Amygdala (tissue), 56 donors: ENCODE measurements at places on chromosomes 12 and 14.

DNA sequence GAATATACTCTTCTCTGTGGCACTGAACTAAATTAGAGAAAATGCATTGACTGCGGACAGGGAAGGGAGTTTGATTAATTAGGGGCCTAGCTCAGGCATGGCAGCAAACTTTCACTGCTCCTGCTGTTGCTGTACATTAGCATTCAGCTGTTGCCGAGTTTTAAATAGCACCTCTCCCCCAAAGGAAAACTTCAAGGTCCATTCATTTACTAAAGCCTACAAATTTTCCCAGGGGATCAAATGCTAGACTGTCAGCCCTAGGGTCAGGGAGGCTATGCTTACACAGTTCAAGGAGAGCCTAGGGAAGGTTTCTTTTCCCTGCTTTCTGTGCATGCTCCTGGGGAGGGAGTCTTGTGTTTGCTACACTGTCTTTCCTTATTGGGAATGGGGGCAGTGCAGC is 60.0 kb upstream of the GZMB start:
- no peak for DNase-seq

DNA sequence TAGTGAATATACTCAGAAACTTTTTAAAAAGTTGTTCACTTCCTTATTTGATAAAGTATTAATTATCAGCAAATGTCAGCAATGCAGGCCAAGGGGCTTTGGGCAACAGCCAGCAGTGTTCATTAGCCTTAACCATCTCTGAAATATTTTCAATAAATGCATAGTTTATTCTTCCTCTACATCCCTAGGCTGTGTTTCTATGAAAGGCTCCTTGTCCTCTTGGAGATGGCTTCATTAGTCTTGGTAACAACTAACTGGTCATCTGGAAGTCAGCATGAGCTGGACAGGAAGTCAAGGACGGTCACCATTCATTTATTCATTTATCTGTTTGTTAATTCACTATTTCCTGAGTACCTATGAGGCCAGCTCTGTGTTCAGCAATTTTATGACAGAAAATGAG is 124.0 kb upstream of the TMEM132D start:
- no peak for DNase-seq

- DNase-seq, result no peak
Measured at GRCh38 chr14:74500417-74501134, 7.0 kb downstream of the ISCA2 start.

DNA sequence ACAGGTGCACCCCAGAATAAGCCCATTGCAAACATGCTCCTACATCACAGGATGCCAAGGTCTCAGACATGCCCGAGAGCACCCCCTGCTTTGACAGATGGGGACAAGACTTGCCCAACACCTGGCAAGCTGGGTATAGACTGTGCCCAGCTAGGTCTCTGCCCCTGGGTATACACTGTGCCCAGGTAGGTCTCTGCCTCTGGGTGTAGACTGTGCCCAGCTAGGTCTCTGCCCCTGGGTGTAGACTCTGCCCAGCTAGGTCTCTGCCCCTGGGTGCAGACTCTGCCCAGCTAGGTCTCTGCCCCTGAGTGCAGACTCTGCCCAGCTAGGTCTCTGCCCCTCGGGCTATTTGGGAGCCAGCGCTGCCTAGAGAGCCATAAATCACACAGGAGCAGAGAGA is 85.9 kb downstream of the CCDC88C start:
- no peak for DNase-seq

- DNase-seq, result no peak
Measured at GRCh38 chr12:4280351-4281163, 7.0 kb downstream of the CCND2 start.

GRCh38 chr12:119208626-119209061 is 29.9 kb downstream of the HSPB8 start:
- peak; percentile 63 for DNase-seq

- DNase-seq, result no peak
Measured at GRCh38 chr12:91565246-91565645, 382.6 kb upstream of the DCN start.

DNA sequence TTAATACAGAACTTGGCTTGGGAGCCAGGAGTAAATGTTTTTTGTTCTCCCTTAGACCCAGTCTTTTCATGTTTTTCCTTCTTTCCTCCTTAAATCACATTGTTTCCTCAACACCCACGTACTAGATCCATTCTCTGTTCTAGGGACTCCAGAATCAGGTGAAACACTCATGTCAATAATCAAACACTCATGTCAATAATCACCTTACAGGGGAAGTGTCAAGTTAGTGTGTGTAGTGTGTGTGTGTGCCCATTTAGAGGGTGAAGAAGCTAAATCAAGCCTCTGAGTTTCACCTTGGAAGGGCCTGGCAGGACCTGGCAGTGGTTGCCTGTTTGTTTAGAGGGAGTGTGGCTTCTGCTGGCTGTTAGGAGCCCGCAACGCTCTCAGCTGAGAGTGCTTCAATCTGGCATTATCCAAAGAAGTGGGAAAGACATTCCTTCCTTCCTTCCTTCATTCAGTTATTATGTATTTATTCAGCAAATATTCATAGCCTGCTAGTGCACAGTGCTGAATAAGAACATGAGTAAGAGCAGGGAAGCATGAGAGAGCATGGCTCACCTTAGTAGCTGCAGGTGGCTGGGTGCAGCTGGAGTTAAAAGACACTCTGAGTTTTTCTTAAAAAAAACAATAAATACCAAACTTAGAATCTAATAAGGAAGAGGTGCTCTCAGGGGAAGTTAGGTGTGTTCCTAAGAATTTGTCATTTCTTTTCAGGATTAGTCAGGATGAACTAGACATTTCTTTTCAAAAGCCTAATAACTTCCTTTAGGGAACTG is 17.6 kb upstream of the EID3 start:
- no peak for DNase-seq

- DNase-seq, result no peak
Measured at GRCh38 chr12:110373025-110373424, 30.5 kb downstream of the ANAPC7 start.

DNA sequence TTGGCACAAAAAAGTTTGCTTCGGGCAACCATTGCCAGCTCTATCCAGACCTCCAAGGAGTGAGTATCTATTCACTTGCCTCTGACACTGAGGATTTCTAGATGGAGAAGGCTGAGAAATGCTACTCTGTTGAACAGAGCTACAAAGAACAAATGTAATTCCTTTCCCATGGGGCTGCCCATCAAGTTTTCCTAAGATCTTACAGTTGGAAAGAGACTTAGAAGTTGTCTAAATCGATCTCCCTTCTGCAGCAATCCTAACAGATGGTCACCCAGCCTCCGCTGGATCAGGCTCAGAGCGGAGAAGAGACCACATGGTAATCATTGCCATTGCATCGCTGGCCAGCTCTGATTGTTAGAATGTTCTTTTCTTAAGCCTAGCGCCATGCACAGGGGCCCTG is 110.1 kb upstream of the BCL2L14 start:
- no peak for DNase-seq

- DNase-seq, result no peak
Measured at GRCh38 chr12:26770239-26771070, 62.5 kb downstream of the ITPR2 start.

GRCh38 chr14:34989762-34990161 is 7.0 kb downstream of the SRP54 start:
- DNase-seq, result no peak

- DNase-seq, result no peak
Measured at GRCh38 chr12:24127919-24128721, 178.7 kb upstream of the SOX5 start.
